ENCODE measurements at places on chromosomes 12 and 14. TPM values are rescaled to one million over a fixed set of nuclear protein-coding genes. Genes with fewer than 3 reads are reported as not detected.

GRCh38 chr12:17971850-17972249 is 118.1 kb downstream of the RERGL start:
- DNase-seq = no peak

DNA sequence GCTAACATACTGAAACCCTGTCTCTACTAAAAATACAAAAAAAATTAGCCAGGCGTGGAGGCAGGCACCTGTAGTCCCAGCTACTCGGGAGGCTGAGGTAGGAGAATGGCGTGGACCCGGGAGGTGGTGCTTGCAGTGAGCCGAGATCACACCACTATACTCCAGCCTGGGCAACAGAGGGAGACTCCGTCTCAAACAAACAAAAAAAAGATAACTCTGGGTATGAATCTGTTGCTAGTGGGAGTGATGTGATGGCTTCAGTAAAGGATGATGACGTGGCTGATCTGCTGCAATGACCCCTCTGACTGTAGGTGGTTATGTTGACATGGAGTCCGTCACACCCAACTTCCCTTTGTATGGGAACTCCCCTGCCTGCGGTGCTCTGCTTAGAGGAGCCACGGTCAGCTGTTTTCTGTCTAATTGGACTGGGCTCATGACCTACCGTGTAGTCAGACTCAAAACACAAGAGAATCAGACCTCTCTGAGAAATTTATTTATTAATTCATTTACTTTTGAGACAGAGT is 59.1 kb upstream of the MED13L start:
- peak; percentile 44 for DNase-seq

GRCh38 chr14:105474483-105475268 is at the start of gene CRIP2:
CRIP2 (plus strand) TSS chr14:105474821; CDS start chr14:105474863, 42 bp downstream.
- peak; percentile 77 for DNase-seq

DNA sequence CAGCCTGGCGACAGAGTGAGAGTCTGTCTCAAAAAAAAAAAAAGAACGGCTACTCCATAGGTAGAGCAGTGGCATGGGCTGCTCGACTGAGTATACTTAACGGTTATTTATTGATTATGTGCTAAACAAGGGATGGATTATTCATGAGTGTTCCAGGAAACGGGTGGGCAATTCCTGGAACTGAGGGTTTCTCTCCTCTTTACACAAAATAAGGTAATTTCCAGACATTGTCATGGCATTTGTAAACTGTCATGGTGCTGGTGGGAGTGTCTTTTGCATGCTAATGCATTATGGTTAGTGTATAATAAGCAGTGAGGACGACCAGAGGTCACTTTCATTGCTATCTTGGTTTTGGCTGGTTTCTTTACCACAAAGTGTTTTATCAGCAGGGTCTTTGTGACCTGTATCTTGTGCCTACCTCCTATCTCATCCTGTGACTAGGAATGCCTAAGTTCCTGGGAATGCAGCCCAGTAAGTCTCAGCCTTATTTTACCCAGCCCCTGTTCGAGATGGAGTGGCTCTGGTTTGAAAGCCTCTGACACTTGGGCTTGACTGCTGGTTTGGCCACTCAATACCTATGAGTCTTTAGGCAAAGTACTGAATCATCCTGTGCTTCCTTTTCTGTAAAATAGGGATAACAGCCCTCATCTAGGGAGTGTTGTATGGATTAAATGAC is 3.2 kb downstream of the DGLUCY start:
- DNase-seq = no peak

GRCh38 chr14:51581017-51581881 is 70.5 kb upstream of the FRMD6 start:
- no peak for DNase-seq

GRCh38 chr14:66485029-66485428 is 1.1 kb upstream of the CCDC196 start:
- no peak for DNase-seq

DNA sequence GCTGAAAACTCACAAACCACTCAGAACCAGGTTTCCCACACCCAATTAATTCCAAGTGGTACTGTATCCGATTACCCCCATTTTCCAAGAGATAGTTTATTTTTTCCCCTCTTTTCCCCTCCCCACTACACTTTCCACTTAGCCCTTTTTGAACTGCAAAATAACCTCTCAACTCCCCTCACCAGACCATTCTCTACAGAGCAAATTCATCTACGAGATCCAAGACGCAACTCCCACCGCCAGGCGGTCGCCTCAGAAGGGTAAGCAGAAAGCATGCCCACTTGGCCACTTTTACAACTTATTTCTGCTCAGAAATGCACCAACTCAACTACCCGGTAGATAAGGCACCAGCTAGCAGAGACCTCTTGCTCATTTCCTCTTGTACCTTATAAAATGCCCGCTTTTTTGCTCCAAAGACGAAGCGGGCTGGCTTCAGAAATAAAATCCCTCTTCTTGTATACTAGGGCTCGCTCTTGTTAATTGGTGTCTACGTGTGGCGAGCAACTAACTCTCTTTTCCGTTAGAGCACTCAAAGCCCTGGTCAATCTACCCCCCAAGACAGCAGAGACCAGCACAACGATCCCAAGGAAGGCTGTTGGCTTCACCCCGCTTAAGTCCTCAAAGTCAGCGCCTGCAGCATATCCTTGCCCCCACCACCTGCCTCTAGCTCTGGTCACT is 910 bp upstream of the SRP54 start:
- DNase-seq = peak; percentile 83

DNA sequence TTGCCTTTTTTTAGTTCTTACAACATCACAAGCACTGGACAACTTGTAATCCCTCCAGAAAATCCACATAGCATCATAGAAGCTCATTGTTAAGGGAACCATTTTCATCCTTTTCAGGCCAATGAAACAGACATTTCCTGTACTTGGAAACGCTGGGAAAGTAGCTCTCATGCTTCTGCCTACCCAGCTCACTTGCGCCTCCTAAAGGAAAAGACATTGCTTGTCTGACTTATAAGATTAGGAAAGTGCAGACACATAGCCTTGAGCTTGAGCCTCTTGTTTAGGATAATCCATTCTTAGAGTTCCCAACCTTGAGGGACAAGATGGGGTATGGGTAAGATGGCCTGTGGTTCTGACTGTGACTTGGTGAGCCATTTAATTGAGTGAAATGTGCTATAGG is 589.5 kb downstream of the NOVA1 start:
- no peak for DNase-seq

DNA sequence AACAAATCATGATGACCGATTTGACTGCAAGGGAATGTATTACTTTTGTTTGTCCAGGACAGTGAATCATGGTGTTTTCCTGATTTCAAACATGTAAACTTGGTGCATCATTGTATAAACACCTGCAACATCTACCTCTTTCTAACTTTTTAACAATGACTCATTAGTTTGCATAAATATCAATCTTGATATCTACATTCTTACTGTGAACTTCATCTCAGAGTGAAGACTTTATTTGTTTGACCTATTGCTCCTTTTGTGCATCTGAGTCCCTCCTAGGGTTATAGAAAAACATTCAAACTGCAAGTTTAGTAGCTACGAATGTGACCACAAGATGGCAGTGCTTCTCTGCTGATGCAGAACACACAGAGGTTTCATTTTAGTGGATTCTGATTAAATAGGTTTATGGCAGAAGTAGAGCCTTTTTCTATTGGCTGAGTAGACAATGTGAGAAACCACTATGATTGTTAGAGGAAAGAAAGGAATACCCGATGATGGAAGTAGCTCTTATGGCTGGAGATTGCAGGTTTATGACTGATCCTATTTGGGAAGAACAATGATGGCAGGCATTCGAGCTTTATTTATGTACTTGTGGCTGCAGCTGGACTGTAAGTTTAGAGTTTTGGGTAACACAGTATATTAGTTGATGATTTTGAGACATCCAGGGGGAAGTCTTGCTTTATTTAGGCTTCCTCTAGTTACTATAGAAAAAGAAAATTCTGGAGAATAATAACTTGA is 244.2 kb upstream of the OR4E1 start:
- peak; percentile 85 for DNase-seq

GRCh38 chr12:46547421-46548354 is 175.1 kb upstream of the SLC38A2 start:
- no peak for DNase-seq

DNA sequence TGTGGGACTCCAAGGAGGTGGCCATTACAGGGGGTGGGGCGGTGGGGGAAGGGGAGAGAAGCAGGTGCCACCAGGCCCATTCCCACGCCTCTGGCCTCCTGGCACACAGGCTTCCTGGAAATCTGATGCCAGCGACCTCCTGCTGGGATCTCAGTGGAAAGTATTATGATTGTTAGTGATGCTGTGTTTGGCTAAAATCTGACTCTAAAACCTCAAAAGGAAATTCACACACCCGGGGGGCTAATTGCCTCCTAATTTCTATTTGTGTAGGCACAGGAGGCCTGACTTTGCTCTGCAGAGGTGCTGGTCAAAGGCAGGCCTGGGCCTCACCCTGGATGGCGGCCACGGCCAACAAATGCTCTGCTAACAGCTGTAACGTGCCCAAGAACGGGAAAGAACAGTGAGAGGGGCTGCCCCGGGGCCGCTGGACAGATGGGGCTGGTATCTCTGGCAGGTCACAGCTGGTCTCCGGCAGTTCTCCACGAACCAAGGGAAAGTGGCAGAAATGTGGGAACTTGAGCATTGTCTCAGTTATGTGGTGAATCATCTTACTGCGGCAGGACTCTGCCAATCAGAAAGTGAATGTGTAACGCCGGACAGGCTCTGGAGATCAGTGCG is 14.3 kb downstream of the FAM181A start:
- DNase-seq = no peak

DNA sequence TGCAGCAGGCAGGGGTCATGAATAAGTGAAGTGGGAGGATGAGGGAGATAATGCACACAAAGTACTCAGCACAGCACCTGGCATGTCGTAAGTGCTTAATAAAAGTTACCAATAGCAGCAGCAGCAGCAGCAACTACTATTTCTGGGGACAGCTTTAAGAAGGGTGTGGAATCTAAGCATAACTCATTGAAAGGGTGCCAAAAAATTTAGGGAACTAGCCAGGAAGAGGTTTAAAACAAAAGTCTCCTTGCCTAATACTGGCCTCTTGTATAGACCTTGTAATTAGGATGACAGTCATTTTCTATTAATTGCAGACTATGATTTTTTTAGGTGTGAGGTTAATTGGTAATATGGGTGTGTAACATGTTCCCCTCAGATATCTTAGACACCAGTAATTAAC is 179.9 kb downstream of the PTPN11 start:
- DNase-seq = no peak

DNA sequence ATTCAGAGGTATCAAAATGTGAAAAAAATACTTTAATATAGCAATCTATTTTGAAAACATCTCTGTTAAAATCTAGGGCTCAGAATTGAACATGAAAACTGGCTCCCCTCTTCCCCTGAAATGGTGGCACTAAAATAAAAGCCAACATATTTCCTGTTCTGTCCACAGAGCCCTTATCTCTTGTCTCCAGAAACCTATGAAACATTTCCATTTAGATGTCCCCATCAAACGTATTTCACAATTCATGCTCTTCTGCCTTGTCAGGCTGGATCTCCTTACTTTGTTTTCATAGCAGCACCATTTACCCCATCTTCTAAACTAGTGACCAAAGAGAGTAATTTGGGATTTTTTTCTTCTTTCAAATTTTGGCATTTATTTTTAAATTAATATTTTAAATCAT is 42.4 kb downstream of the PDE3A start:
- no peak for DNase-seq

- no peak for DNase-seq
Observed at GRCh38 chr12:68998041-68998440, 65.1 kb upstream of the CPM start.

DNA sequence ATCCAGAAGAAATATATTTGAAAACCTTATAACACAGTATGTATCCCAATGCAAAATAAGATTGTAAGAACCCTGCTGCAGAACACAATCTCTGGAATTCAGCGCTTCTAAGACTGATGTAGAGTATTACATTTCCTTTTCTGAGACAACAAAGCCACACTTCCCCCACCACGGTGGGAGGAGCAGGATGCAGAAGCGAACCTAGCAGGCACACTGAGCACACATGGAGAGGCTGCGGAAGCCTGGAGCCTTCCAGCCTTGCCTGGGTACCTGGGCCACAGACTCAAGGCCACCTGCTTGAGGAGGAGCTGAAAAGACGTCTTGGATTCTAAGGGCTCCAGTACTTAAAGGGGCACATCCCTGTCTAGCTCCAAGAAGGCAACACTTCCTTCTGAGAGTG is 46.4 kb downstream of the TCHP start:
- no peak for DNase-seq

DNA sequence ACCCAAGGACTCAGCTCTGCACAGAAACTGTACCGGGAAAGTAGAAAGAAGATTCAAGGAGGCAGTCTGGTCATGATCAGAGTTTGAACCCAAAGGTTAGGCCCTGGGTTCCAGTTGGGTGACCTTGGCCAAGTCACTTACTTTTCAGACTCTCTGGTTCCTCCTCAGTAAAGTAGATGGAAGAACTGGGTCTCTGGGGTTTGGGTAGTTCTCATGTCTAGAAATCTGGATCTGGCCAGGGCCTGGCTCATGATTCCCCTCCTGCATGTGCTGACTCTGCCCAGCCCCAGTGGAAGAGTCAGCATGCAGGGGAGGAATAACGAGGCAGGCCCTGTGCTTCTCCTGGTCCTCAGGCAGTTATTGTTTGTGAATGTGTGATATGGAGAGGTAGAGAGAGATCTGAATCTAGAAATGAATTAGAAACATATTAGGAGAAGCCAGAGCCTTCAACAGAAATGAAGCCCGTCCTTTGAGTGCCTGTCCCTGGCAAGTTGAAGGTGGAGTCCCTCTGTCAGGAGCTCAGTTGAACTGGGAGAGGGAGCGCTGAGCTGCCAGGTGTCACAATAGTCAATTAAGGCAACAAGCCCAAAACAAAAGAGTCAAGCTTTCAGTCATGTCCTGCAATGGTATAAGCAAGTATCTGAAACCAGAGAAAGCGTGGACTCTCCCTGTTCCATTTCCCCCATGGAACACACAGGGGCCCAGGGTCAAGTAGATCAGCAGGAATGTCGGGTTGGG is 131.3 kb upstream of the HIF1A start:
- DNase-seq = no peak

GRCh38 chr12:105384916-105385535 is 54.5 kb downstream of the C12orf75 start:
- no peak for DNase-seq

DNA sequence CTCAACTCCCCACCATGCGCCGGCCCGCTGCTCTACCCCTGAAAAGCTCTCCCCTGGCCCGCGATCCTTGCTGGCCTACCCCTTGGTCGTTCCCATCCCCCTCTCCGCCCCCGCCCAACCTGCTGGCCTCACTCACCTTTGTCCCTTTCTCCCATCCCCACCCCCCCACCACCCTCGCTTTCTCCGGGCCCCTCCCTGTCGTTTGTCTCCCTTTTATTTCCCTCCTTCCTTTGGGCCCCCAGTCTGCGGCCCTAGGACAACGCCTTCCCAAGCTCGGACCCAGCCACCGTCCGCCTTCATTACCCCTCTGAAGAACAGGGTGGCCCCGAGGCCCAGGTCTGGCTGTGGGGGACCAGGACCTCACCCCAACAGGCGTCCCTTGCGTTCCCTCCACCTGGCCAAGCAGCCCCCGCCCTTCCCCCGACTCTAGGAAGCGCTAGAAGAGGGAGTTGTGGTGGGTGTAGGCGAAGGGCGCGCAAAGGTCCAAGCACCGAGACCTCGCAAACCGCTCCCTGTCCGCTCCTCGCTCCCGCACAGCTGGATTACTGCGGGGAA is 6.9 kb upstream of the SLC7A7 start:
- DNase-seq = no peak

The ETFBKMT gene
- total RNA-seq = 1.5 TPM

The NFATC4 gene
- total RNA-seq = 17.1 TPM

The SRRM4 gene
- not detected for total RNA-seq

The GNG2 gene
- 212 TPM for total RNA-seq

The GLT1D1 gene
- not detected for total RNA-seq

The TAC3 gene
- total RNA-seq = not detected

The ATP23 gene
- total RNA-seq = 13.1 TPM

The LTBP2 gene
- not detected for total RNA-seq
